ENCODE measurements at places on chromosomes 16 and 17.

DNA sequence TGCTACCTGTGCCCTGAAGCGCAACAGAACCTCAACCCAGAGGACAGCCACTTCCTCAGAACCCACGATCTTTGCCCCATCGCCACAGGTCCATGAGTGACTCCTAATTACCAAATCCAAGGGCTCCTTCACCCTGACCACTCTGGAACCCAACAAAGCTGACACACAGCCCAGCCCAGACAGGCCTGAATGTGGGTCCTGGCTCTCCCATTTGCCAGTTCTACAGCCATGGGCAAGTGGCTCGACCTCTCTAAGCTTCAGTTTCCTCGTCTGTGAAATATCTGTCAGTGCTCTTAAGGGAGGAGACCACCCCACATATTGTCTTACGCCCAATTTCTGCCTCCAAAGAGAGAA, 18.0 kb upstream of the ENDOV start:
- DNase-seq = no peak

DNA sequence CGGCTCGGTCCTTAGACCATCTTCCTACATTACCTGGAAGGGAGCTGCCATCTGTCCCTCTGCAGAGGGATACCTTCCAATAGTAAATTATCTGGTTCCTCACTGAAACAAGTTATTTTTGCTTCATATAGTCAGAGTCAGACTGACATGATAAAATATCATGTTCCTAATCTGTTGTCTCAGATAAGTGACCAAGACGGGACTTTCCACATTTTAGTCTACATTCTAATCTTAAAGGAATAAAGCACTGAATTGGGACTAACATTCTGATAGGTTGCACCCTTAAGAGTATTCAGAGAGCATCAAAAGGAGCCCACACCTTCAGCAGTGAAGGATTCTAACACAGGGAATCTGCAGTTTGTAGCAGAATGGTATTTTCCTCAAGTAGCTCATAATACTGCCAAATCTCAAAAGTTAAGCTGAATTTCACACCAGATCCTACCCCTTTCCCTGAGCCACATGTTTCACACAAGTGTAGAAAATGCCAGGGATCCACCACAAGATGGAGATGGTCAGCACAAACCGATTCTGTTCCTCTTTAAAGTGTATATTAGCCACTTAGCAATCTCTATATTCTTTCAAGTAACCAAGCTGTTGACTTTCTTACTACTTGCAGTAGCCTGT, 13.4 kb downstream of the GINS2 start:
- no peak for DNase-seq

GRCh38 chr16:12958366-12958765, 57.0 kb downstream of the SHISA9 start:
- DNase-seq = no peak

DNA sequence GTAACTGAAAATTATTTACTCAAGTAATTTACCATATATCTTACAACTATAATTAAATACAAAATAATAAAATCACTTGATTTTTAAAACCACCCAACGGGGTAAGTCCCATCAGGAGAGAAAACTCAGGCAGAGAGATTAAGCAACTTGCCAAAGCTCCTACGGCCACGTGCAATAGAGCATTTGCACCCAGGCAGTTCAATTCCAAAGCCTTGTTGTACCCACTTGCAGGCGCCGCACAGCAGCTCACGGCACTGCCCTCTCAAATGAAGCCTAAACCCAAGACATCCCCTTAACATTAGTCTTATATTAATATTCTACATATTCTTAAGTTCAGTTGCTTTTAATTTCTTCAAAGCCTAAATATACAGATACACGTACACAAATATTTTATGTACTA, 75.7 kb downstream of the SPAG9 start:
- no peak for DNase-seq

Data from HS-5 (cell line).